Tibial artery (tissue), 4 donors: ENCODE measurements at places on chromosomes 4 and X.

DNA sequence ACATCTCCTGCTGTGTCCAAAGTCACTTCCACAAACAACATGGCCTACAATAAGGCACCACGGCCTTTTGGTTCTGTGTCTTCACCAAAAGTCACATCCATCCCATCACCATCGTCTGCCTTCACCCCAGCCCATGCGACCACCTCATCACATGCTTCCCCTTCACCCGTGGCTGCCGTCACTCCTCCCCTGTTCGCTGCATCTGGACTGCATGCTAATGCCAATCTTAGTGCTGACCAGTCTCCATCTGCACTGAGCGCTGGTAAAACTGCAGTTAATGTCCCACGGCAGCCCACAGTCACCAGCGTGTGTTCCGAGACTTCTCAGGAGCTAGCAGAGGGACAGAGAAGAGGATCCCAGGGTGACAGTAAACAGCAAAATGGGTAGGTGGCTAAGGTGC lies 123.9 kb downstream of the PDLIM5 start:
- peak; percentile 60 for DNase-seq

DNA sequence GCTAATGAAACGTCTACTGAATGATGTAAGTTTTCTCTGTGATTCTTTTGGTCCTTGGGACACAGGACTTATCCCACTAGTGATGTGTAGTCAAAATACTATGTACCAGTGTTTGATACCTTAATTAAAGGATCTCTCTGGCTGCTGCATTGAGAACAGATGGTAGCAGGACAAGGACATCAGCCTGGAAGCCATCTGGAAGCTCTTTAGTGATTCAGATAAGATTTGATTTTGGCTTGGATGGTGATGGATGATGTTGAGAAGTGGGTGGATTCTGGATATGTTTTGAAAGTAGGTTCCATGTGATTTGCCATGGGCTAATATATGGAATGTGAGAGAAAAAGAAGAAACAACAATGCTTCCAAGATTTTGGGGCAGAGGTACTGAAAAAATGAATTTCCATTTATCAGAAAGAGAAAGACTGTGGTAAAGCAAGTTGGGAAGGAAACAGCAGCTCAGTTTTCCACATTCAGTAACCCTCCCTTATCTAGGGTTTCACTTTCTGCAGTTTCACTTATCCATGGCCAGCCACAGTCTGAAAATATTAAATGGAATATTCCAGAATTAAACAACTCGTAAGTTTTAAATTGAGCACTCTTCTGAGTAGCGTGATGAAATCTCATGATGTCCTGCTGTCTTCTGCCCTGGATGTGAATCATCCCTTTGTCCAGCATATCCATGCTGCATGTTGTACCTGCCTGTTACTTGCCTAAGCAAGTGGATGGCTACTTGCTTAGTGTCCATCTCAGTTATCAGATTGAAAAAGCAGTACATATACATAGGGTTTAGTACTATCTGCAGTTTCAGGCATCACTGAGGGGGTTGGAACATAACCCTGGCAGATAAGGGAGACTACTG lies 15.6 kb downstream of the CD38 start:
- no peak for DNase-seq

- DNase-seq = no peak
Observed at GRCh38 chrX:31670245-31670644, 598.4 kb upstream of the FTHL17 start.

GRCh38 chrX:3271834-3272186 lies 74.6 kb downstream of the MXRA5 start:
- DNase-seq = no peak

GRCh38 chrX:128436397-128437103 lies 384.3 kb upstream of the ACTRT1 start:
- no peak for DNase-seq

DNA sequence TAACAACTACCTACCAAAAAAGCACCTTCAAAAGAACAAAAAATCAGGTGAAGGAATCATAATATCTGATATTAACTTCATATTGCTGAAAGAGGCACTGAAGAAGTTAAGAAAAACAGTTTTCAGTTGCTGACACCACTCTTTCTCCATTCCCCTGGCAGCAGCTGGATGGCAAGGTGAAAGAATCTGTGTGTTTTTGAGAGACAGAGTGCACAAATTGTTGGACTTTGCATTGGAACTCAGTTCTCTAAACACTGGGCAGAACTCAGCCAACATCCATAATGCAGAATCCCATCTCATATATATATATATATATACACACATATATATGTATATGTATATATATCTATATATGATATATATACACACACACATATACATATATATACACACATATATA lies 408.3 kb upstream of the MAGEC2 start:
- no peak for DNase-seq

DNA sequence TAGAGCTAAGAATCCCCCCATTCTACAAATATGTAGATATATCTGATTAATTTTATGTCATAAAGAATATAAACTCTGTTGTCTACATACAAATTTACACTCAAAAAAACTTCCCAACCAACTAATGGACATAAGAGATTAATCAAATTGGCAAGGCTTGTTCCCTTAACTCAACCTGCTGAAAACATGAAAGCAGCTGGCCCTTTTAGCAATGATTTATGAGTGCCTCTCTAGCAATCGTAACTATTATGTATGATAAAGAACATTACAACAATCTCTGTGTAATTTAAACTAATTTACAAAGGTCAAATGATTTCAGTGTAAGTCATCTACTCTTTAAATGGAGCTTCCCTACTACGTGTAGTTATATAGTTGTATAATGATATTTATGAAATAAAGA lies 83.1 kb upstream of the FTHL17 start:
- DNase-seq = no peak

- DNase-seq = no peak
Observed at GRCh38 chrX:69161786-69162349, 3.4 kb downstream of the PJA1 start.

GRCh38 chr4:125317525-125317877 lies 2.7 kb downstream of the FAT4 start:
- DNase-seq = no peak

GRCh38 chrX:8731559-8732395 lies at the start of gene ANOS1:
ANOS1 (minus strand) TSS chrX:8732137; CDS start chrX:8732036, 101 bp downstream.
- peak; percentile 71 for DNase-seq

DNA sequence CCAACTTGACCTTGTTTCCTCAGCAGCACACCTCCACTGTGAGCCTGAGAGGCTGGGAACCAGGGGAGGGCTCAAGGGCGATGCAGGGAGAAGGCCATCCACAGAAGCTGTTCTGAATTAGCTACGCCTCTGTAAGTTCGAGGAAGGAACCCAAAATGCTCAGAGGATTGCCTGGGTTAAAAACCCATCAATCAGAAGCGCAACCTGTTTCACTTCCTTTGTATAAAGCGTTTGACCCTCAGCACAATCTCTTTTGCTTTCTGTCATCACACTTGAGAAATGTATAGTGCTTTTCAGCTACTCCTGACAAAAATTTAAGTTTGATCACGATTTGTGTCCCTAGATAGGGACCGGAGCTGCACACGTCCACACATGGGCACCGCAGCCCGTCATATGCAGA lies 48.0 kb upstream of the MAP3K15 start:
- no peak for DNase-seq

DNA sequence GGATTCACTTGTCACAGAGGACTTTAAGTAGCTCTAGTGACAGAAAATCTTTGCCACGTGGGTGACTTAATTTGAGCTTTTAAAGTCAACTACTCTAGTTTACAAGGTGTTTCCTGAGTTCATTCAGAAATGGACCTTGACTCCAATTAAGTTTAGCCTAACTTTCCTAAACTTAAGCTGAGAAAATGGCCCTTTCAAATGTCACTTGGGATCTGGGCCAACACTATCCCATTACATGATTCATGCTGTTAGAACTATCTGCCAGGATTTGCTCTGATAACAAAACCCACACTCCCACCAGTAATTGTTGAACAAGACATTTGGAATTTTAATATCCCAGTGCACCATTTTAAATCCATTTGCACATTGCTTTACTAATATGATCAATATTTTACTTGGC lies 40.8 kb downstream of the C4orf46 start:
- DNase-seq = no peak

- no peak for DNase-seq
Observed at GRCh38 chr4:185283723-185284122, 74.3 kb downstream of the SNX25 start.

DNA sequence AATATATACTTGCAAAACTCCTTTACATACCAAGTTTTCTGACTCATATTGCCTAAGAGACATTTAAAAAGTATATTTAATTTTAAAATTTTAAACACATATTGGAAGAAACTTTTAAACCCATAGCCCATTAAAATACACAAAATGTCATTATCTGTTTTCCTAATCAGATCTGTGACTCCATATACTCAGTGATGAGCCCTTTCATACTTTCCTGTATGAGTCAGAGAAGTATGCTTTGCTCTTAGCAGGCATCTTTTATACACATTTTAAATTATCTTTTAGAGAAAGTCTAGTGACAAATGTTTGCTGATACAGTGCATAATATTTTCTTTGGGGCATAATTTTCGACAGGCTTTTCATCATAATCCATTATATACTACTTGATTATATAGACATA lies 26.4 kb downstream of the SPIN3 start:
- DNase-seq = no peak

DNA sequence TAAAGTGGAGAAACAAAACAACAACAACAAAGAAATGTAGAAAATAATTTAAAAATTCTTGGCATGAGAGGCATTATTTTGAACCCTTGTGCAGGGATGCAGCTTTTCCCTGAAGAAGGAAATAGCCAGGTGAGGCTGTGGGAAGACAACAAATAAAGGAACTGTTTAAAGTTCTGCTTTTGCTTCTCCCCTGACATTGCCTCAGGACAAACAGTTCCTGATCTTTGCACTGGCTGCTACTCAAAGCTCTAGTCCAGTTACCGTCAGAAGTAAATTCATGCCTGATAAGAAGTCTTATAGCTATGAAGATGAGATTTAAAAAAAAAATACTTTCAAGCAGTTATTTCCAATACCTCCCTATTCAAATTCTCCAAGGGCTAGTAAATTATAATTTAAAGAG lies 233.8 kb downstream of the IL15 start:
- DNase-seq = no peak

- no peak for DNase-seq
Observed at GRCh38 chr4:28558895-28559294, 1698.3 kb downstream of the STIM2 start.

DNA sequence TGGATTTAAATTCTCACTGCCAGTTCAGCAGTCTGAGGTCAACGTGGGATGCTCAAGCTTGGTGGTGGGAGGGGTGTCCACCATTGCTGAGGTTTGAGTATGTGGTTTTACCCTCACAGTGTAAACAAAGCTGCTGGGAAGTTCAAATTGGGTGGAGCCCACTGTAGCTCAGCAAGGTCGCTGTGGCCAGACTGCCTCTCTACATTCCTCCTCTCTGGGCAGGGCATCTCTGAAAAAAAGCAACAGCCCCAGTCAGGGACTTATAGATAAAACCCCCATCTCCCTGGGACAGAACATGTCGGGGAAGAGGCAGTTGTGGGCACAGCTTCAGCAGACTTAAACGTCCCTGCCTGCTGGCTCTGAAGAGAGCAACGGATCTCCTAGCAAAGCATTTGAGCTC lies 14.9 kb upstream of the RRAGB start:
- DNase-seq = no peak

- DNase-seq = peak; percentile 64
Observed at GRCh38 chr4:78057600-78058550, 752 bp downstream of the FRAS1 start.

DNA sequence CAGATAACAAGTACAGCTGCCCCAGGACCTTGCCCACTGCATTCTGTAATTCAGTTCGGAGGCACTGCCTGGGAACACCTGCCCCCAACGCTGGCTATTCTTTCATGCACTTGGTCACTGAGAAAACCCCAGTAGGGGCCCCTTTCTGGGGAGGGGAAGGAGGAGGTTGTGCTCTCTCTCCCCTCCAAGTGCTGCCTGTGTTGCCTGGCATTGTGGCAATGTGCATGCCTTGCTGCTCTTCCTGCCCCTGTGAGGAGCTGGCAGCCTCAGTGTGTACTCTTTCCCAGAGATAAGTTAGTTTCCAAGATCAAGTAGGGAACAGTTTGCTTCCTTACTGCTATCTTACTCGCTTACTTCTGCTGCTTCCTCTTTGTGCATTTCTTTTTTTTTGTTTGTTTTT lies 90.8 kb downstream of the AASDH start:
- no peak for DNase-seq

GRCh38 chr4:74968456-74969164 lies 35.7 kb downstream of the PARM1 start:
- DNase-seq = no peak

- DNase-seq = peak; percentile 28
Observed at GRCh38 chr4:101232074-101232776, 115.1 kb downstream of the PPP3CA start.

DNA sequence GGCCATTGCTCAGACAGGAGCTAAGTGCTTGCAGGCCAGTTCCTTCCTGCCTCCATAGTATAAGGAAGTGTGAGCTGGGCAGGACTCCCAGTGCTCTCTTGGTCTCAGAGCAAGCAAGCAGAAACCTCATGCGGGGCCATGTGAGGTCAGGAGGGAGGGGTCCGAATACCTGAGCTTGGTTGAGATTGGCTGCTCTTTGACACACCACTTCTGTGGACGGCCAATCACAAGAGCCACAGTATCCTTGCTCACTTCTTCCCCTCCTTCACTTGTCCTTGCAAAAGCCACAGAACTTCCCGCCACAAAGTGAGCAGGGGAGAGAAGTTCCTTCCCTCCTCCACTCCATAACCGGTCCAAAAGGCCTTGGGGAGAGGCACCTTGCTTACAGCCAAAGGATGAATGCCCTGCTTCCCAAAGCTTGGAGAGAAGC lies 56.7 kb downstream of the PRPS1 start:
- DNase-seq = peak; percentile 86

DNA sequence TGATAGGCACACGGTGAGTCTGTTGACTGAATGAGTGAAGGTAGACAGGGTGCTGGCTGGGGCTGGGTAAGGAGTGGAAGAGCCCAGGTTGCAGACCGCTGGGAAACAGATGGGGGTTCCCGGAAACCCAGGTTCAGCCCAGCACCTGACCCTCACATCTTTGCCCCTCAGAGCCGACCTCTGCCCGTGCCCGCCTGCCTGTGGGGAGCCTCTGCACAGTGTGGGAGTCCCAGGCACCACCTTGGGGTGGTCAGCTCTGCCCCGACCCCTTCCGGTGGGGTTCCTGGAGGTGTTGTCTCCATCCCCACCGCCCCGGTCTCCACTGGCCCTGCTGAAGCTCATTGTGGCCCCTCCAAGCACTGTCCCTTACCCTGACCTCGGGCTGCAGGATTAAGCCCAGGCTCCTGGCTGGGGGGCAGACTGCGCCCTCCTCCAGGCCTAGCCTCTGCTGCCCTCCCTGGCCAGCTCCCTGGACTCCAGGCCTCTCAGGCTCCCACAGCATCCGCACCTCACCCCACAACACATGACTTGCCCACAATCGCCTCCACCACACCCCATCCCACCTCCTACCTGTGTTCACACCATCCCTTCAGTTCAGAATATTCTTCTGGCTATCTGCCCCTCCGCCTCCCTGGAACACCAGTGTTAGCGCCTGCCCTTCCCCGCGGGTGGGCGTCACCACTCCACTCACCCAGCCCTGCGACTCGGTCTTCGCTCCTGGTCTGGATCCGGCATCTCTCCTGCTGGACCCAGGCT lies 21.4 kb downstream of the HMX1 start:
- DNase-seq = no peak

- DNase-seq = no peak
Observed at GRCh38 chr4:147056940-147057610, 111.4 kb upstream of the TTC29 start.

GRCh38 chr4:1693131-1693896 lies 9.2 kb upstream of the FAM53A start:
- peak; percentile 77 for DNase-seq
